ENCODE measurements at places on chromosomes 11 and 22.

DNA sequence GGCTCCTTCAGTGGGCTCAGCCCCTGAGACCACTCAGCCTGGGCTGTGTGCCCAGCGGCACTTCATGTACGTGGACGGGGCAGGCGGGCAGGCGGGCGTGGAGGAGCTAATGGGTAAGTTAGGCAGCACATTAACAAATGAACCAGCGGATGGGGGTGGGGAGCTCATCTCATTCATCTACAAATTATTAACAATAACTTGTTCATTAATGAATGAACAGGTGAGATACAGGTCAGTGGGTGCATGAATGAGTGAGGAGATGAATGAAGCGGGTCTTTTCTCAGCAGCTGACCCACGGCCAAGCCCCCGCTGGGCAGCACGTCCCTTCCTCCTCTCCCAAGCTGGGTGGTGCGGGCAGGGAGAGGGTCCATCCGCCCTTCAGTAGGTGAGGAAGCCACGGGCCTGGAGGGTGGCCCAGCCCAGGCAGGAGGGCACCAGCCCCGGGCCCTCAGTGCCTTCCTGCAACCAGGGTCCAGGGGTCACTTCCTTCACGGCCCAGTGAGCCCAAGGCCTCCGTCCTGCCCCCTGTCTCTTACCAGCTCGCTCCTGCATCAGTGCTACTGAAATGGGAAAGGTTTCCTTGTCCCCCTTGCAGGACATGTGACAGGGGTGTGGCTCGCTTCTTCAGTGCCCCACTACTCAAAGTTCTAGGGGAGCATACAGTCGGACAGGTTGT lies 60.5 kb upstream of the KCNQ1OT1 start:
- no peak for DNase-seq

- no peak for DNase-seq
Measured at GRCh38 chr11:46977038-46977813, 40.7 kb downstream of the CSTPP1 start.

DNA sequence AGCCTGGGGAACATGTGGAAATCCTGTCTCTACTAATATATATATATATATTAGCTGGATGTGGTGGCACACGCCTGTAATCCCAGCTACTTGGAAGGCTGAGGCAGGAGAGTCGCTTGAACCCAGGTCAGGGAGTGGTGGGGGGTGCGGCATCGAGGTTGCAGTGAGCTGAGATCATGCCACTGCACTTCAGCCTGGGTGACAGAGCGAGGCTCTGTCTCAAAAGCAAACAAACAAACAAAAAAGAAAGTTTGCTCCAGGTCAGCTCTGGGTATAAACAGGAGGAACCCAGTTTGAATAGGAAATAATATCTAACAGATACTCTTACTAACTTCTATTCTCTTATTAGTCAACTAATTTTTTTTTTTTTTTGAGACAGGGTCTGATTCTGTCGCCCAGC lies 34.3 kb upstream of the CECR2 start:
- no peak for DNase-seq

DNA sequence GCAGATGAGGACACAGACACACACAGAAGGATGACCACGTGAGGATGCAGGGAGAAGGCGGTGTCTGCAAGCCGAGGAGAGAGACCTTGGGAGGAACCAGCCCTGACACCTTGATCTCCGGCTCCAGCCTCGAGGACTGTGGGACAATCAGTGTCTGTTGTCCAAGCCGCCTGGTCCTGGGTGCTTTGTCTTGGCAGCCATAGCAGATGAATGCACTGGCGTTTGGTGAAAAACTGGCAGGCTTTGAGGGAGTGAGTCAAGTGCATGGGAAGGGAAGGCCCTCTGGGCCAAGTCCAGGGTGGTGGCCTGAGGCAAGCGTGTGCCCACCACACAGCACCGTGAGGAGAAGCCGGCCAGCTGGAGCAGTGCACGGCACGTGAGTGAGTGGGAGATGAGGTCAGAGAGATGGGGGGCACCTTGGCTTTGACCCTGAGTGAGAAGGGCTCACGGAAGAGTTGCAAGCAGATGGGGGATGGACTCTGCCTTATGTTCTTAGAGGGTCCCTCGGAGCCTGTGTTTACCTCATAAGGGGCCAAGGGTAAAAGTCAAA lies 12.4 kb upstream of the BRSK2 start:
- DNase-seq = no peak

DNA sequence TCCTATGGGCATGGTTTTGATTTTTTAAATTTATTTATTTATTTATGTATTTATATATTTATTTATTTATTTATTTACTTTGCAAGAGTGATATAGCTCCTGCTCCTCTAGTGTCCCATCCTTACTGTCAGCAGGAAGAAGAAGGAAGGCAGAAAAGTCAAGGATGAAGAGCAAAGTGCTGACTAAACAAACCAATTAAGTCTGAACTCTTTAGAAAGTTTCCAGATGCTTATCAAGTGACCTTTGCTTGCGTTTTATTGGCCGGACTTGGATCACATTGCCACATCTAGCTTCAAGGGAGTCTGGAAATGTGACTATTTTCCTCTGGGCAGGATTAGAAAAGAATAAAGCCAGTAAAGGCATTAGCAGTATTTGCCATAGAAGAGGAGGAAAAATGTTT lies 8.7 kb upstream of the OR4B1 start:
- no peak for DNase-seq

GRCh38 chr11:17550450-17551346 lies 3.6 kb downstream of the OTOG start:
- no peak for DNase-seq

DNA sequence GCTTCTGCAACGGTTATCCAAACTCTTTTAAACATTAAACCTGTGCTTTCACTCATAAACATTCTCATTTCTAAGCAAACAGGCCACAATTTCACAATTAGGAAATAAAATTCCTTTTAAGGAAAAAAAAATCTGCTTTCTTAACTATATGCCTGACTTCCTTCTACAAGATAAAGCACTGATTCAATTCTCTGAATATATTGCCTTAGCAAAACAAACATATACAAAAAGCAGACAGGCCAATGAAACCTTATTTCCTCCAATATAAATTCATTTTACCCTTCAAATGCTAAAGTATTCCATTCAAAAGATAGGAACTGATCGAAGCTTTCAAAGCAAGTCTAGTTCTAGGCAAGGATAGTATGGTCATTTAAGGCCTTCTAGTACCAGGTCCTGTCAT lies 76.7 kb downstream of the PHF21A start:
- DNase-seq = no peak

DNA sequence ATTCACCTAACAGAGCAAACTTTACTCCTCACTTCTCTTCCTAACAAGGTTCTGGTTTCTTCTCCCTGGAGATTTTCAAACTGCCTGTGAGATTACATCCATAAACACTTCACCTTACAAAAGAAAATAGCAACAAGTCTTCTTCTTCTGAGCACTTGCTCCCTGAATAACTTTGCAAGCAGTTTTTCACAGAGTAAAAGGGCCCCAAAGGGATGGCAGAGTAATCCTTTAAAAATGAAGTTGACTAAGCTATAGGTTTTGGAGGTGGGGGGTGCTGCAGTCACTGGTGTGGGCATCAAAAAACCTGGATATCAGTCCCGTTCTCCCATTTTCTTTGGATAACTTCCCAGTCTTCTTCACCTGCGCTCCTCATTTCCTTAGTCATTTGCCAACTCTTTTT lies 484.9 kb downstream of the MIAT start:
- no peak for DNase-seq
